ENCODE measurements at places on chromosomes 16 and 17. TPM values are rescaled to one million over a fixed set of nuclear protein-coding genes. Genes with fewer than 3 reads are reported as not detected.

Gene MED31
- total RNA-seq: 3.8 TPM

Gene CCL3
- total RNA-seq: 0.55 TPM

Gene TEX19
- total RNA-seq: not detected

Gene TMEM220
- total RNA-seq: 11.8 TPM

Gene USP32
- 85.9 TPM for total RNA-seq

Gene HS3ST6
- total RNA-seq: not detected

Gene CPNE7
- 5.3 TPM for total RNA-seq

Gene NPIPB9
- total RNA-seq: 4.7 TPM

Gene RPRML
- total RNA-seq: 3.9 TPM

Gene PRKCB
- total RNA-seq: 10.5 TPM

Gene MYOCD
- total RNA-seq: 4.2 TPM

Gene ZNF286A
- 23.5 TPM for total RNA-seq

Data from upper lobe of left lung (tissue), 6 donors.